ENCODE measurements at places on chromosomes 7 and 10.

DNA sequence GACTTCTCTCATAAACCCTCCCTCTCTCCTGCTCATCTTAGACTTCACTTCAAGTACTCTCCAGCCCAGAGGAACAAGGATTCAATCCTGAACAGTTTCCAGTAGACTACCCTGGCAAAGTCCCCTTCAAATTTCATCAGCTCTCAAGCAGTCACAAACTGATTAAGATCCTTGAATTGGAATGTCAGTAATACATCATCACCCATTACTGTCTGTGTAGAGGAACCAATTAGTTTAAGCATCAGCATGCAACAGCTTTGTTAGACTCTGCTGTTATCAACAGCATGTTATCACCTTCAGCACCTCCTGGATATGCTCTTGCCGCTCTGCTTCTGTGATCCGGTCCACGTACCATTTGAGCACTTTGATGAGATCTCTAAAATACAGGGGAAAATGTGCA is 307.0 kb upstream of the IMMP2L start:
- no peak for DNase-seq

DNA sequence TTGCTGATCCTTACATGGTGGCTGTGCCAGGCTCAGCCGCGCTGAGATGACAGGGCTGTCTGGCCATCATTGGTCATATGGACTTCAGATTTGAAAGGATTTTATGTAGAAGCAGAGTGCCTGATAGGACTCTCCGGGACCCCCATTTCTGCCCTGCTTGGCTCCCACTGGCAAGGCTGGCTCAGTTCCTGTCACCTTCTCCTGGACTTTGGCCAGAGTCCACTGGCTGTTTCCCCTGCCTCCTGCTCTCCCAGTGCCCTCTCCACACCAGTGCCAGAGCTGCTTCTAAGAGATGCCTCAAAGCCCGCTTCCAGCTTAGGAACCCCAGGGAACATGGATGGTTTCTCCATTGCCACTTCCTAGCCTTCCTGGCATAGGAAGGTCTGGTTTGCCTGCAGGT is 5.1 kb upstream of the SH2D4B start:
- DNase-seq, result no peak

DNA sequence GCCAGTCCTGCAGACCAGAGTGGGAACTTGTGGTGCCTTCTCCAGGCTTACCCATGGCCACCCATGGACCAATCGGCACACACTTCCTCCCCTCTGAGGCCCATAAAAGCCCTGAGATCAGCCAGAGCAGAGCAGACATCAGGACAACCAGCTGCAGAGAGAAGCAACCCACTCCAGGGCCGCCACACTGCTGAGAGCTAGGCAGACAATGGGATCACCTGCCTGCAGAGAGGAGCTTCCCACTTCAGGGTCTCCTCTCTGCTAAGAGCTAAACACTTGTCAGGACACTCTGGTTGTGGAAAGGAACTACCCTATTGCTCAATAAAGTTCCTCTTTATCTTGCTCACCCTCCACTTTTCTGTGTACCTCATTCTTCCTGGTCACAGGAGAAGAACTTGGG is 34.0 kb downstream of the C7orf25 start:
- no peak for DNase-seq

DNA sequence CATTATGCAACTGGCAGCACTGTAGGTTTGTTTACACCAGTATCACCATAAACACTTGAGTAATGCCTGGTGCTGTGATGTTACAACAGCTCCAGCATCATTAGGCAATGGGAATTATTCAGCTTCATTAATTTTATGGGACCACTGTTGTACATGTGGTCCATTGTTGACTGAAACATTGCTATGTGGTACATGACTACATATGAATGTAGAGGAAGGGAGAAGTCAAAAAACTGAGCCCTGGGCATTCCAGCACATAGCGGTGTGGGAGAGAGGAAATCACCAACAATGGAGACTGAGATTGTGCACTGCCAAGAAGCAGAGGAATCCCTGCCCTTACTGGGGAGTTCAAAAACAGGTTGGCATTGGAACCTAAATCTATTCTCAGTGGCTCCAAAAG is 89.0 kb downstream of the TRIM24 start:
- no peak for DNase-seq

- no peak for DNase-seq
Observed at GRCh38 chr7:105423987-105424386, 35.3 kb upstream of the SRPK2 start.

DNA sequence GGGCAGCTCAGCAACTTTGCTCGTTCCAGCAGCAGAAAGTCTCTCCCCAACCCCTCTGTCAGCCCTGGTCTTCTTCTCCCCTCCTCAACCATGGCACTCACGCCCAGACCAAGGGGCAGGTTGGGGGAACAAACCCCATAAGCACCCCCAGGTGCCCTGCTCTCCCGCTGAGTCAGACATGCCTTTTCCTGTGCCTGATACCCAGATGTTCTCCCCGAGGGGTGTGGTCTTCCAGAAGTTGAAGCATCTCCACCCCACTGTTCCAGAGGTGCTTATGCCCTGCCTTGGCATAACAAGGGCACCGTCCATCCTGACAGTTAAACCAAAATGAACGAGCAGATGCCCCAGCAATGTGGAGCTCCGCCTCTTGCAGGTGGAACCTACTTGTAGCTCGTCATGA is 67.1 kb downstream of the C10orf143 start:
- DNase-seq, result no peak

- no peak for DNase-seq
Observed at GRCh38 chr10:106189292-106189691, 975.2 kb downstream of the SORCS1 start.

DNA sequence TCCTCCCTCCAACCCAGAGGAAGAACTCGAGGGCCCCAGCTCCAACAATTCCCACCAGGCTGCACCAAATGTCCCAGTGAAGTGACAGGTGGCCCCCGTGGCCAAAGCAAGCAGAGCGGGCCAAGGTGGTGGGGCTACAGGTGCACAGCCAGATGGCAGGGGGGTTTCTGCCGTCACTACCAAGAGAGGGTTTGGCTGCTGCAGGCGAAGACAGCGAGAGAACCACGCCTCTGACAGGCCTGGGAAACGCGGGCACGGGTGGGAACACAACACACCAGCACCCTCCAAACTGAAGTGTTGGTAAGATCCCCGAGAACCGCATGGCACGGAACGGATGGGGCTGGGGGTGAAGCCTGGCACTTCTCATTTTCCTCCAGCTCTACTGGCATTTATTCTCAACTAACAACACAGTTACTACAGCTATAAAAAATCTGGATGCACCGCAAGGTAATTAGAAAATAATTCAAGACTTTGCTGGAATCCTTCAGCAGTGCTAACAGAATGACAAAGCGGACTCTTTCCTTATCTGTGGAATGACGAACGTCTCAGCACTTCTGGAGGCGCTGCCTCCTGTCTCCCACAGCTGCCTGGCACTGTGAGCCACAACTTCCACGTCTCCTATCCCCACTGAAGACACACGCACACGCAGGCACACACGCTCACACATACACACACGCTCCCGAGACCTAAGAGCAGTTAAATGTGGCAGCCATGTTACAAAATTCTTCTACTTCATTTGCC is 167.9 kb downstream of the TCERG1L start:
- no peak for DNase-seq

GRCh38 chr7:17441557-17441956 is 143.1 kb downstream of the AHR start:
- DNase-seq, result no peak

DNA sequence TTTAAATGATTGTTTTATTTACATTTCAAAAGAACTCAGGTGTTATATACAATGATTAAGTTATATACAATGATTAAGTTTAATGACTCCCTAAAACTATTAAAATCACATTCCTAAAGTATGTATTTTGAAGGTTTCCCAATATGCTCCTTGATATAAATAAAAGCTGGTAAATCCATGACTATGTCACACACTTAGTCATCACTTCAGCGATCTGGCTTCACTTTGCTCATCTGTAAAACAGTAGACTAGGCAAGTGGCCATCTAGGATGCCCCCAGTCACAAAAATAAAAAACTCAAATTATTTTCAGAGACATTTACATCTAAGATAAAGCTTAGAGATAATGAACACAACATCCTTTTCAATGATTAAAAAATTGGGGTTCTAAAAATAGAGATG is 10.8 kb downstream of the ICA1 start:
- DNase-seq, result no peak

DNA sequence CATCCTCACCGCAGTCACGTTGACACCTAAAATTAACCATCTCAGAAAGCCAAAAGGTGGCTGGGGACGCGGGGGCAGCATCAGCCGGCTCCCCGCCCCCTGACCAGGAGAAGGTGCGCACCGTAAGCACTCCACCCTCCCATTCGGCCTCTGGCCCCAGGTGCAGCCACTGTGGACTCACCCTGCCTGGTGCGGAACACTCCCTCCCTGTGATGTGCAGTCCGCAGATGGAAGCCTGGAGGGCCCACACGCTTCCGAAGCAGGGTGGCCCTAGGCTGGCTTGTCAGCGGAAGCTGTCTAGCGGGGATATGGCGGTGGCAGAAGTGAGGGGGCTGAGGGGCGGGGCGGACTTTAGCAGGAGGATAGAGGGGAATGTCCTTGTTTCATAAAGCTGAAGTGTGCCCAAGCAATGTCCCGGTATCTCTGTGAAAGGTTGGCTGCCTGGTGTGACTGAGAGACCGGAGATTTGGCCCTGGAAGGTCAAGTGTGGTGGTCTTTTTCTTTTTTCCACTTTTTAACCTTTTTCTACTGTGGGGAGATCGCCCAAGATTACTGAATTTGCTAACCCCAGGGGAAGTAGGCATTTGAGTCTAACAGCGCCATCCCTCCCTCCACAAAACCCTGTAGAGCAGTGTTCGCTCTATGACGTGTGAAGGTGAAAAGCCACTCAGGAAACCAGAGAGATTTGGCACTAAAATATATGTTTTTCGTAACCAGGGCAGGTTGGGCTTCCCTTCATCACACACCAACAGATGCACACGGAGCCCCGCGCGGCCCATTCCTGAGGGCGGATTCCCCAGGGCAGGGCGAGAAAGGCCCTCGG is 74.7 kb downstream of the CXCL12 start:
- DNase-seq, result no peak

DNA sequence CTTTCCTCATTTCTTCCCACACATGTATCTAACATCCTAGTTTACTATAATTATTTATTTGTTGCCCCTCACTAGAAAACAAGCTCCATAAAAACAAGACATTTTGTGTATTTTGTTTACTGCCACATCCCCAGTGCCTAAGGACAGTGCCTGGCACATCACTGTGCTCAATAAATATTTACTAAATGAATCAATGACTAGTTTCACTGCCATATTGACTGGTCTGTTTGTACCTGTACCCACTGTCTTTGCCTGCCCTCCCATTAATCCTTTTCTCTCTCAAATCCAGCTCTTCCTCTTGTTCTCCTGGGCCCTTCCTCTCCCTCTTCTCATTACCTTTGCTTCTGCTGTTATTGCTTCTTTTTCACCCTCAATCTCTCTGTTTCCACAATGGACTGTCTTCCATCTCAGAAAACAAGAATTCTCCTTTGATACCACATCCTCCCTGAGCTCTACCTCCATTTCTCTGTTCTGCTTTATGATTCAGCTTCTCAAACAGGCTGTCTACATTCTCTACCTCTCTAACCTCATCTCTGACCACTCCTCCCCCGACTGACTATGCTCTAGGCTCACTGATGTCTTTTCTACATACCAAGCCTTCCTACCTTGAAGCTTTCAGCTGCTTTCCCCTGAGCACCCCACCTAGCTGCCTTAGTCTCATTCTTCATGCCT is 8.3 kb upstream of the FAM133B start:
- DNase-seq, result no peak

GRCh38 chr10:106618646-106619045 is 545.9 kb downstream of the SORCS1 start:
- no peak for DNase-seq

GRCh38 chr10:79222186-79222585 is 125.1 kb upstream of the PPIF start:
- DNase-seq, result no peak
